ENCODE measurements at places on chromosomes 11 and 22.

- DNase-seq: peak; percentile 80
Measured at GRCh38 chr11:68498903-68499883, 38.6 kb downstream of the PPP6R3 start.

- no peak for DNase-seq
Measured at GRCh38 chr11:125304136-125304535, 139.6 kb downstream of the PKNOX2 start.

- DNase-seq: peak; percentile 23
Measured at GRCh38 chr11:13883042-13883441, 79.5 kb upstream of the SPON1 start.

- peak; percentile 17 for DNase-seq
Measured at GRCh38 chr22:45007391-45008185, 2.2 kb downstream of the PHF21B start.

DNA sequence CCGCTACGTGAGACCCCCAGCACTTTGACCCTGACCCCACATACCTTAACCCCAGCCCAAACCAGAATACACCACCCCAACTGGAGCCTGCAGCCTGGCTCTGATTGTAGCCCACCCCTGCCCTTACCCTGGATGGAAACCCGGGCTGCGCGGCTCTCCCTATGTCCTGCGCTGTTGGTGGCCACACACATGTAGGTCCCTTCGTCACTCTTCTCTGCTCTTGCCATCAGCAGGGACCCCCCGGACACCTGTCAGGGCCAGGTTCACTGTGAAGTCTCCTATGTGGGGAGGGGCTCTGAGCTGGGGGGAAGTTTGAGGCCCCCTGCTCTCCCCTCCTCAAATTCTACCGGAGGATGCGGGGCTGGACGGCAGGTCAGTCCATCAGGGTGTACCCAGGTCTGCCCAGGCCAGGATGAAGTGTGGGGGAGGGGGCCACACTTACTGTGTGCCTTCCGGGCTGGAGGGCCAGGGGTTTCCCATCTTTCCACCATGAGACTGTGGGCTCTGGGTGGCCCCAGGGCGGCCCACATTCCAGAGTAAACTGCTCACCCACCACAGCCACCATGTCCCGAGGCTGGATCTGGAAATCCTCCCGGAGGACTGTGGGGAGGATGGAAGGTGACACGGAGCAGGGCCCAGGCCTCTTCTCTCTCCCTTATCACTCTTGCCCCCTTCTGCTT lies 1.5 kb downstream of the ROBO4 start:
- DNase-seq: no peak

- no peak for DNase-seq
Measured at GRCh38 chr11:96187822-96188221, 155.2 kb downstream of the MAML2 start.

DNA sequence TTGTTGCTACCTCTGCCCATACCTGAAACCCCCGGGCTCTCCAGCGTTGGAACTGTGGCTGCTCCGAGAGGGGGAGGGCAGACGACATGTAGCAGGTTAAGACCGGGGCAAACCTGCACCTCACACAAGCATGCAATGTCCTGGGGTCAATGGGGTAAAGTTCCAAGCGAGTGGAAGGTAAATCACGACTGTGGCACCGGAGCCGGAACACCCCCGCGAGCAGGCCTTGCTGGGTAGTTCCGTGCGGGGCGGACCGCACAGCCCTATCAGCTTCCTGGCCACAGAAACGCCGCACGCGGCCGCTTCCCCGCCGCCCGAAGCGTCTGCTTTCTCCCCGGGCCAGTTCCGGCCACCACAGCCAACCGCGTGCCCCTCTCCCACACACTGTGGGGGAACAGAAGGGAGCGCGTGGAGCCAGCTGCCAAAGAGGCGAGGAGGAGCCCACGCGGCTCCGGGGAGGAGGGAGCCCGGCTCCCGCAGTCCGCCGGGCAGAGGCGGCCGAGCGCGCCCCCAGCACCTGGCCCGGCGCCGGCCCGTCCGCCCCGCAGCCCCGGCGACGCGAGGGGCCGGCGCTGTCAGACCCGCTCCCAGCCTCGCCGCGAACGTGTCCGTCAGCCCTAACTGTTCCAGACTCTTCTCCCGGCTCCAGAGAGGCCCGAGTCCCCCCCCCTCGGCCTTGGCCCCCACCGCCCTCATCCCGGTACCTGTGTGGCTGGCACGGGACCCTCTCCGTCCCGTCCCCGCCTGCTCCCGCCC lies 1.6 kb downstream of the SPTBN2 start:
- DNase-seq: no peak

GRCh38 chr11:109486129-109486528 lies 64.1 kb downstream of the C11orf87 start:
- no peak for DNase-seq

- DNase-seq: peak; percentile 96
Measured at GRCh38 chr11:121292495-121293287, at the start of gene SC5D. Gene SC5D, plus strand, starts transcription at chr11:121292771. Its CDS starts 10,605 bp downstream, at chr11:121303376.

GRCh38 chr22:50577987-50578775 lies at the start of gene CPT1B:
Gene CPT1B, minus strand, starts transcription at chr22:50578427. Its CDS starts 512 bp downstream, at chr22:50577915.
- DNase-seq: no peak

- peak; percentile 75 for DNase-seq
Measured at GRCh38 chr11:120660024-120660565, 148.5 kb downstream of the GRIK4 start.

GRCh38 chr11:112211536-112211935 lies 14.7 kb upstream of the PTS start:
- no peak for DNase-seq

GRCh38 chr11:71562120-71562519 lies 3.2 kb upstream of the KRTAP5-10 start:
- DNase-seq: no peak

DNA sequence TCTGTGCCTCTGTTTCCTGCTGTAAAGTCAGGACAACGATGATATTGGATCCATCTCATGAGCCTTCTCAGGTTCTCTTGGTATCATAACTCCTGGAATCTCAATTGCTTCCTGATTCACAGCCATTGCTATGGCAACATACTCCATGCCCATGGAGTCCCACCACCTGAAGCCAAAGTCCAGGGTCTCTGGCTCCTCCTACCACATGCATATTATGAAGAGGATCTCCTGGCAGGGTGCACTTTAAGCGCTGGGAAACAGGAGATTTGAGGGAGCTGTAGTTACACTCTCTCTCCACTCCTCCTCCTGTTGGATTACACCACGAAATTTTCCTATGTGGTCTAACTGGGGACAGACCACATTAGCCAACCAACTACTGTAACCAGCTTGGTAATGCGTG lies 130.9 kb upstream of the SEZ6L start:
- DNase-seq: no peak

DNA sequence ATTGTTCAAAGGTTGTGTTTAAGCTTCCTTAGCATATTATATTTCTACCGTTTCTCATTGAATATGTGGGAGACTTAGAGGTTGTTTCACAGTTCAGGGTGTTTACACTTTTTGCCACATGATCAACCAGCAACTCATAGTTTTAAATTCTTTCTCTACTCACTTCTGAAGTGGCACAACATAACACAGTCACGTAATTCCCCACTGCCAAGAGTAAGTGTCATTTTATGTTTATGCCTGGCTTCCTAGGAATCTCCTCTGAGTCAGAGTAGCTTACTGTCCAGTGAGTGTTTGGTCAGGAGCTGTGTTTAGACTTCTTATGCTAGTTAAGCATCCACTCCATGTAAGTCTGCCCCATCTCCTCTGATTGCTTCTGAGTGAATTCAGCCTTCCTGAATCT lies 520.8 kb upstream of the KIRREL3 start:
- no peak for DNase-seq

GRCh38 chr11:117841551-117842031 lies 17.0 kb upstream of the FXYD2 start:
- no peak for DNase-seq

DNA sequence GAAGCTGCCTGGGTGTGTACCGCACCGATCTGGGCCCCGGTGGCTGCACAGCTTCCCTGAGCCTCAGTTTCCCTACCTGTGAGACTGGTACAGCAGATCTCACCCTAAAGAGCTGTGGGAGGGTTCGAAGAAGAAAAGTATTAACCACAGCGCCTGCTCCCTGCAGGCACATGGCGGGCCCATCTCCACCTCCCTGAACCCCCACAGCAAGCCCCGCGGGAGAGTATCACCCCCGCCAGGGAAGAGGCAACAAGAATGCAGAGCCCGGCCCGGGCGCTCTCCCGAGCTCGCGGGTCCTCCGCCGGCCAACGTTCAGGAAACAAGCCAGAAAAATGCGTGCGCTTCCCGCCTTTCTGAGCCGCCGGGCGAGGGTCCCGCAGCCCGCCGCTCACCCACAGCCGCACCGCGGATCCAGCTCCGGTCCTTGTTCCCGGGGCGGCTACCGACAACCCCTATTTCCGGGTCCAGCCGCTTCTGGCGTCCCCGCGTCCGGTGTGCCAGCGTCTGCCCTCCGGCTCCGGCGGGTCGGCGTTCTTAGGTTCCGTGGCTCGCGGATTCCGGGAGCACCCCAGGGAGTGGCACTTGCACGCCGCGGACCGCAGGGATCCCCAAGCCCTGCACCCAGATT lies at the start of gene TOP3B:
TOP3B (minus strand) TSS at position 450 of the 628 bp plus-strand sequence. CDS start 7,078 bp downstream, outside the sequence.
- peak; percentile 92 for DNase-seq

DNA sequence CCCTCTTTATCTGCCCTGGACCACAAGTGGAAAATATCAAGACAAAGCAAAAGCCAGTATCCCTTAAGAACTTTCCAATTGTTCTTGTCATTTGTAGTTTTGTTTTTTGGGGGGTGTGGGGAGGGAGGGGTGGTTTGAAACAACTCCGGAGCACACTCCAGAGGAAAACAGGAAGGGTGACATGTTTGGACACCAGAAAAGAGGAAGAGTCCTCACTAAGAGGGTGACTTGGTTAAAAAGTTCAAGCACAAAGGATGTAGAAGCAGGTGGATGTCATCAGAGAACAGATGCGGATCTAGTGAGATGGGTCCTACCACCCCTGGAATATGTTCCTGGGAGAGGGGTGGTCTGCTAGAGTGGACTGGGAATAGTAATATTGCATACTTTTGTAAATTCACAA lies 25.8 kb downstream of the ADAMTS8 start:
- no peak for DNase-seq

GRCh38 chr22:28143961-28144745 lies 225.1 kb upstream of the PITPNB start:
- DNase-seq: no peak

DNA sequence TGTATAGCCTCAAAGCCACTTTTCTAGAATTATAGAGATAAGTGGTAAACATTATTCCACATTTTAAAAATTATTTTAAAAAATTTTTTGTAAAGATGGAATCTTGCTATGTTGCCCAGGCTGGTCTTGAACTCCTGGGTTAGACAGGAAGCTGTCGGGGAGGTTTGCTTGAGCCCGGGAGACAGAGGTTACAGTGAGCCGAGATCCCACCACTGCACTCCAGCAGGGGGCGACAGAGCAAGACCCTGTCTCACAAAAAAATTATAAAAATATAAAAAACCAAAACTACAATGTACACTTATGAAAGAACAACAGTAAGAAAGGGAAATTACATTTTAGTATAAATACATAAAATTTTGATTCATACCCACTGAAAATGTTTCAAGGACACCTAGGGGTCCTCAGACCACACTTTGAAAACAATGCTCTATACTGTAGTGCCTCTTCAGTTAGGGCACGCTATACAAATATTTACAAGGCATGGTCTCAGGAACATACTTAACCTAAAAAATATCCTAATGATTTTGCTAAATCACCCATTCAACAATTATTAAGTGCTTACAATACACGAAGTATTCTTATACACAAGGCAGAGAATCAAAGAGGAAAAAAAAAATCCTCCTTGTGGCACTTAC lies 111.2 kb downstream of the MRTFA start:
- peak; percentile 80 for DNase-seq

GRCh38 chr11:74345420-74345819 lies 34.0 kb upstream of the P4HA3 start:
- DNase-seq: no peak

- no peak for DNase-seq
Measured at GRCh38 chr22:47914481-47915097, 1152.1 kb downstream of the TBC1D22A start.

DNA sequence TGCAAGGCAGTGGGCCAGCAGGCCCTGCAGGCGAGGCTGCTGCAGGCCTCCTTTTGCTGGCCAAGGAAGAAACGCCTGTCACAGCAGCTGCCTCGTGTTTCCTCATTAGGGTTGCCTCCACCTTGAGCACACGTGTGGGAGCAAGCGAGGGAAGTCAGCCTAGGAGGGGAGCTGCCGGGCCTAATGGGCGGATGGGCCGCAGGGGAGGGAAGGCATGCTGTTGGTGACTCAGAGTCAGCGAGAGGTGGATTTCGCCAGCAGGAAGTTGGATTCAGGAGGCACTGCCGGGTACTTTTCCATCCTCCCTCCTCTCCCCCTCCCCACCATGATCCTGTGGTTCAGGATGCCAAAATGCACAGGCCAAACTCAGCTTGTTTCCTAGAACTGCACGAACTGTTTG lies 498.7 kb downstream of the METTL15 start:
- DNase-seq: no peak

DNA sequence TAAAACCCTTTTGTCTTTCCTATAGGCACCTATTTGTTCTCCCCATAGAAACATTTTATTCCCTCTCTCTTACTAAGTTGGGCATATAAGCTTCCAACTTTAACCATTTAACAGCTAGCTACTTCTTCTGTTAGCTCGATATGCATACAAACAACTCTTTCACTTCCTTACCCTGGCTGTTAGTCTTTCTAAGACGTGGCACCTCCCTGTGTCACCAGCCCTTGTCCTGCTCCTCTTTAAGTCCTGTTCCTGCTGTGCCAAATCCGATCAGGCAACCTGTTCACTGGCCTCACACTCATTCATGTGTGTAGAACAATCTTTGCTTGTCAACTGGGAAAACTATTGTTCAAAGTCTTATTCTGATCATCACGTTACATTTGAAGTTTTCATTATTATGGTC lies 1376.1 kb upstream of the TENM4 start:
- DNase-seq: no peak

GRCh38 chr11:19777377-19778102 lies 64.9 kb downstream of the NAV2 start:
- no peak for DNase-seq

DNA sequence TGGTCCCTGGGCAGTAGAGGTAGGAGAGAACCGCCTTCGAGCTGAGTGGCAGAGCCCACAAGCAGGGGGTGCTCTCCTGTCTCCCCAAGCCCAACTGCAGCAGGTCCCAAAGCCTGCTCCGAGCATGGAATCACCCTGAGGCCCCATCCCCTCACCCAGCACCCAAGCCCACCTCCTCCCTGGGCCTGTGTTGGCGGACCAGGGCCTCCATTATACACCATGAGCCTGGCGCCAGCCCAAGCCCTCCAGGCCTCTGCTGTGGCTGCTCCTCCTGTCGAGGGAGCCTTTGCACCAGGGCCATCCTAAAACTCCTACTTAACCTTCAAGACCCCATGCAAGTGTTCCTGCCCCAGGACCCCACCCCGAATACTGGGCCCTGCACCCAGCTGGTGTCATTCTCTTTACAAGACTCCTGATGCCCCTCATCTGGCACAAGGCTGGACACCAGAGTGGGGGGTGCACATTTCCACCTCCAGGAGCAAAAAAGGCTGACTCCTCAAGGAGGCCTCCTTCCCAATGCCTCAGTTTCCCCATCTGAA lies 16.6 kb downstream of the GP1BB start:
- no peak for DNase-seq

- no peak for DNase-seq
Measured at GRCh38 chr22:22022255-22022840, 39.8 kb upstream of the TOP3B start.

DNA sequence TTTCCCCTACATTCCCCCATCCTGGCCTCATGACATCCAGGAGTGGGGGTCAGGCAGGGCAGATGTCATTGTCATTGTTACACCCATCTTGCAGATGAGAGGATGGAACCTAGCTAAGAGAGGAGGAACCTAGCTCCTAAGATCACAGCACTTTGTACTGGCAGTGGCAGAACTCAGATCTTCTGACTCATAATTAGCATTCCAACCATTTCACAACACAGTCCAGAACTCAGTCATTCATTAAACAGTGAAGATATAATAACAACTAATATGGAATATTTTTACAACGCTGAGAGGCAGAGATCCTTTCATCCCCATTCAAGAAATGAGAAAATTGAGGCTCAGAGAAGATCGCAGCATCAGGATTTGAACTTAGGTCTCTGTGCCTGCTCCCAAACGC lies 127.8 kb downstream of the CHST1 start:
- no peak for DNase-seq
